ENCODE measurements at places on chromosomes 16 and 17.

DNA sequence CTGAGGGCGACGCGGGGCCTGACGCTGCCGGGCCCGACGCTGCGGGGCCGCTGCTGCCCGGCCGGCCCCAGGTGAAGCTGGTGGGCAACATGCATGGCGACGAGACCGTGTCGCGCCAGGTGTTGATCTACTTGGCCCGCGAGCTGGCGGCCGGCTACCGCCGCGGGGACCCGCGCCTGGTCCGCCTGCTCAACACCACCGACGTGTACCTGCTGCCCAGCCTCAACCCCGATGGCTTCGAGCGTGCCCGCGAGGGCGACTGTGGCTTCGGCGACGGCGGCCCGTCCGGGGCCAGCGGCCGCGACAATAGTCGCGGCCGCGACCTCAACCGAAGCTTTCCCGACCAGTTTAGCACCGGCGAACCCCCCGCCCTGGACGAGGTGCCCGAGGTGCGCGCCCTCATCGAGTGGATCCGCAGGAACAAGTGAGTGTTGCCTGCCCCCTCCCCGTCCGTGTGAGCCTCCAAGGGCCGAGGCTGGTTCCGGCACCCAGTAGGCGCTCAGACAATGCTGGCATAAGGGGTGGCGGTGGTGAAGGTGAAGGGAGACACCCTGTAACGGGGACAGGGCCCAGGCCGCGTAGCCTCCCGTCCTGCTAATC lies 676 bp downstream of the CPD start:
- peak; percentile 55 for DNase-seq

- no peak for DNase-seq
Observed at GRCh38 chr16:66538910-66539309, 11.0 kb downstream of the TK2 start.

GRCh38 chr16:813204-813915 lies 12.8 kb upstream of the GNG13 start:
- peak; percentile 71 for DNase-seq

- peak; percentile 42 for DNase-seq
Observed at GRCh38 chr17:80036715-80037477, 454 bp downstream of the CCDC40 start.

DNA sequence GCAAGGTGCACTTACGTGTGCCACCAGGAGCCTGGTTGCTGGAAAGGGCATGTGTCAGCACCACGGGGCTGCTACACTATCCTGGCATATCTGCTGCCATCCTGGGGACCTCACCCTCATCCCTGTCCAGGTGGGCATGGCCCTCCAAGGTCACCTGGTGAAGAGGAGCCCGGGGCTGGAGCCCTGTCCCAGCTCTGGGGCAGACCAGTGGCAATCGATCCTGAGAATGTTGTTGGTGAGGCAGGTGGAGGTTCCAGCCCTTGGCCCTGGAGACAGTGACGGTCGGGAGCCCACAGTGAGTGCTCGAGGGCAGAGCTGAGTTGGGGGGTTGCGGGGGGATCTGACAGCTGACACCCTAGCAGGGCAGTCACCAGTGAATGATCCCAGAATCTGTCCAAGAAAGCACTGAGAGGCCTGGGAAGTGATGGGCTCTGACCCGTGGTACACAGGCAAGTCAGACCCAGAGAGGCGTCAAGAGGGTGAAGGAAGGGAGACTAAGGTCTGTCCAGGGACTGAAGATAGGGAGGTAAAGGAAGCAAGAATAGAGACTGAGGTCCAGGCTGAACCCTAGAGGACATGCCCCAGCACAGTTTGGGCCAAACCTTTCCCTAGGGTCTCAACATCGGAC lies 17.6 kb downstream of the POLR3K start:
- DNase-seq, result no peak

DNA sequence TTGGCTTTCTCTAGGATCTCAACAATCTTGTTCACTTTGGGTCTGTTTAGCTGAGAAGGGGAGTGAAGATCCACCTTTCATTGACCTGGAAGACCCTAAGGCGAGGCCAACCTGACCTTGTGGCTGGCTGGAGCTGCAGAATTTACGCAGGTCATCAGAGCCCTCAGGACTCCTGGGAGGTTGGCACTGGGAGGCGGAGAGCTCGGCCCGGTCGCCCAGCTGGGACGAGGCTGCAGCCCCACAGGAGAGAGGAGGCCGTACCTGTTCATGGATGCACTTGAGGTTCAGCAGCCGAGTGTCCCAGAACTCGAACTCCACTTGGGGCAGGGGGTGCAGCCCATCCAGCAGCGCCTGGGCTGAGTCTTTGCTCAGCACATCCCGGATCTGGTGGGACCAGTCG lies 5.9 kb downstream of the DNAH17 start:
- DNase-seq, result no peak

DNA sequence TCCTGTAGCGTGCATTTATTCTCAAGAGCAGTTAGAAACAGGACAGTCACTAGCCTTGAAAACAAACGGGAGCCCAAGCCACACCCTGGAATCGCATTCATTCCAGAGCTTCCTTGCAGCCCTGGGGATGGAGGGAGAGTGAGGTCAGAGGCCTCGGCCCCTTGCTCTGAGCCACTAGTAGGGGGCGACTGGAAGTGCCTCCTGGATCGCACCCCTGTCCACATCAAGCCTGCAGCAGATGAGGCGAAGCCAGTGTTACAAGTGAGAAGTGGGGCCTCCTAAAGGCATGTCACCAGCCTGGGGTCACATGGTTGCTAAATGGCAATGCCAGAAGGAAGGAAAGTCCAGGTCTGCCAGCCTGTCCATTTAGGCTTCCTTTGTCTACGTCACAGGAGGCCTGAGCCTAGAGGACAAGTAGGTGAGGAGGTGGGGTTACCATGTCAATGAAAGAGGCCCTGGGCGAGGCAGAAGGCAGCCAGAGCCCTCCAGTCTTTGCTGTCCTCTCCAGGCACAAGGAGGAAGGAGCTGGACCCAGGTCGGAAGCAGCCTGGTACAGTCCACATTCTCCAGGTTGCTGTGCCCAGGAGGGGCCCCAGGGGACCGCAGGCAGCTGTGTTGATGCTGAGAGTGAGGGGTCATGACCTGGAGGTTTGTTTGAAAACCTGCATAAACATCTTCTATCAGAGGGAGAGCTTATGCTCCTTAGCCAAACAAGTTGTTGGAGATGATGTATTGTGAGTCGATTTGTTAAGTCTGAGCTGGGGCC lies 3.0 kb upstream of the RCVRN start:
- DNase-seq, result no peak

- DNase-seq, result no peak
Observed at GRCh38 chr17:66135219-66135618, 56.7 kb downstream of the CEP112 start.

GRCh38 chr16:2828876-2829430 lies 1.1 kb upstream of the ZG16B start:
- DNase-seq, result no peak
